ENCODE measurements at places on chromosomes 16 and 17. TPM values are rescaled to one million over a fixed set of nuclear protein-coding genes. Genes with fewer than 3 reads are reported as not detected.

The DOC2A gene
- 0.35 TPM for total RNA-seq

The PITPNC1 gene
- 13.8 TPM for total RNA-seq

The TP53TG3D gene
- total RNA-seq: 1.1 TPM

The SDK2 gene
- total RNA-seq: 1.6 TPM

The LITAFD gene
- total RNA-seq: not detected

The DERL2 gene
- total RNA-seq: 27.7 TPM

The CNOT1 gene
- total RNA-seq: 70.2 TPM

The TBC1D3H gene
- not detected for total RNA-seq

The CCDC102A gene
- 10.9 TPM for total RNA-seq

The CMTM1 gene
- total RNA-seq: 0.92 TPM

The ACSM3 gene
- 9.4 TPM for total RNA-seq

The KRT32 gene
- total RNA-seq: not detected

The GJC1 gene
- 21.9 TPM for total RNA-seq

The CES1 gene
- 52.2 TPM for total RNA-seq

The TNFRSF13B gene
- total RNA-seq: not detected

The UQCRC2 gene
- 906 TPM for total RNA-seq

The SMIM36 gene
- not detected for total RNA-seq
